T-helper 1 cell treated with Interleukin-12 subunit alpha and Interleukin-12 subunit beta and Interleukin-4 antibody, amounts not matched to agents 30 ng/mL and 1 ng/mL, for 36 hours (primary cell): ENCODE measurements at places on chromosomes 6 and 20. TPM values are rescaled to one million over a fixed set of nuclear protein-coding genes. Genes with fewer than 3 reads are reported as not detected.

The ZC3H12D gene
- 43.7 and 44.7 TPM in 2 replicates for total RNA-seq

The GSTA2 gene
- total RNA-seq = not detected in 2 replicates

The NOX3 gene
- total RNA-seq = not detected in 2 replicates

The GGTLC1 gene
- total RNA-seq = not detected in 2 replicates

The C20orf141 gene
- not detected in 2 replicates for total RNA-seq

The KCNQ5 gene
- 3.4 and 4.1 TPM in 2 replicates for total RNA-seq

The SYNGAP1 gene
- total RNA-seq = 31.8 and 32.4 TPM in 2 replicates

The COX4I2 gene
- total RNA-seq = not detected in 2 replicates

The ANGPT4 gene
- not detected in 2 replicates for total RNA-seq

The GSTA3 gene
- not detected in 2 replicates for total RNA-seq

The C6orf15 gene
- total RNA-seq = not detected in 2 replicates

The RSPH9 gene
- not detected in 2 replicates for total RNA-seq

The SLC22A7 gene
- not detected in 2 replicates for total RNA-seq

The WFDC10B gene
- total RNA-seq = not detected in 2 replicates

The PLCB1 gene
- total RNA-seq = 0.73 and 1.4 TPM in 2 replicates

The ADGB gene
- not detected in 2 replicates for total RNA-seq

The SAMD10 gene
- total RNA-seq = 44.0 and 45.4 TPM in 2 replicates

The PRIM2 gene
- total RNA-seq = 34.9 and 36.3 TPM in 2 replicates

The CPXM1 gene
- 0.49 and 0.51 TPM in 2 replicates for total RNA-seq

The TCP11 gene
- not detected in 2 replicates for total RNA-seq

The AIF1 gene
- total RNA-seq = 47.7 and 54.0 TPM in 2 replicates

The EIF6 gene
- 115 and 118 TPM in 2 replicates for total RNA-seq

The HNF4A gene
- not detected in 2 replicates for total RNA-seq

The CST1 gene
- not detected in 2 replicates for total RNA-seq

The EYA2 gene
- total RNA-seq = not detected in 2 replicates

The PLG gene
- 1.2 TPM in 1 of 2 replicates, not detected in the other for total RNA-seq

The C2 gene
- 0.12 and 1.7 TPM in 2 replicates for total RNA-seq

The PRRT1 gene
- total RNA-seq = 0.32 and 0.63 TPM in 2 replicates

The TCF21 gene
- not detected in 2 replicates for total RNA-seq

The KCNK16 gene
- total RNA-seq = not detected in 2 replicates

The TRIM15 gene
- 0.76 and 0.78 TPM in 2 replicates for total RNA-seq

The HLA-DRB5 gene
- total RNA-seq = 80.1 and 94.3 TPM in 2 replicates

The KIF13A gene
- total RNA-seq = 0.27 TPM in 1 of 2 replicates, not detected in the other

The IL17A gene
- not detected in 2 replicates for total RNA-seq

The CRIP3 gene
- total RNA-seq = 0.27 TPM in 1 of 2 replicates, not detected in the other

The OR2B3 gene
- total RNA-seq = not detected in 2 replicates

The CD24 gene
- total RNA-seq = 0.12 and 0.39 TPM in 2 replicates

The OPN5 gene
- not detected in 2 replicates for total RNA-seq

The TPBG gene
- 0.05 TPM in 1 of 2 replicates, not detected in the other for total RNA-seq

The HCRTR2 gene
- total RNA-seq = not detected in 2 replicates

The NNAT gene
- not detected in 2 replicates for total RNA-seq

The XKR7 gene
- total RNA-seq = not detected in 2 replicates

The VSX1 gene
- not detected in 2 replicates for total RNA-seq
